Adipocyte (in vitro differentiated cells): ENCODE measurements at places on chromosomes 5 and 9.
A peak's percentile ranks its signal among the peaks of the same experiment; 100 is the strongest.

DNA sequence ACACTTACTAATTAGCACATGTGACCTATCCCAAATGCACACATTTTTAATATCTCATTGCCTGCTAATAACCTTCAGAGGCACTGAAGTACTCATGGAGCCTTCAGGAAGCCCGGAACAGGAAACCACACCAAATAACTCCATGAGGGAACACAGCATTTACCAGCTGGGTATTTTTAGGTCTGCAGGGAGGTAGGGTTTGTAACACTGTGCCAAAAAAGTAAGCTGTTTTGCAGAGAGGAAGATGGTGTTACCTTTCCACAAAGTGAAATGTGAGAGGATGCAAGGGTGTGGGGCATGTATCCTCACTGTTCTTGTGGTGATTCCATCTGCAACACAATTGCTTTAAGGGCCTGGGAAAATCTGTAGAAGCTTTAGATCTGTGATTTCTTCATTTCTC lies 64.4 kb downstream of the NUDT12 start:
- DNase-seq: no peak

DNA sequence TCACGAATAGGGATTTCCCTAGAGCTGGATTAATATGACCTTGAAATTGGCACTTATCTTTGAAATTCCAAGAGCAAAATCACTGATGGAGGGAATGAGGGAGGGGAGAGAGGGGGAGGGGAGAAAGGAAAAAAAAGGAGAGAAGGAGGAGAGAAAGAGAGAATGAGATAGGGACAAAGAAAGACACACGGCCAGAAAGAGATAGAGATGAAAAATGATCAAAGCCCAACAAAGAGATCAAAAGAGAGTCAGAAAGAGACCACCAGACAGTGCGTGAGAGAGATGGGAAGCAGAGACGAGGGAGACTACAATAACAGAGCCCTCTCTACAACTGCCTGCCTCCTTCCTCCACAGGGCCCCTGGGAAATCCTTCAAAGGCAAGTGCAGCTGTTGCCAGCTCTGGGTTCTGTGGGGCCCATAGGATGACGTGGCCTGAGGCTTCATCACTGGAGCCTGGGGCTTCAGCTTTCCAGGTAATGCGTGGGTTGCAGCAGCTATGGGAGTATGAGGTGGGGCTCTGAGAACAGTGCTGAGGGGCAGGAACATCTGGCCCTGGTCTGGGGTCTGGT lies 58.3 kb upstream of the SHB start:
- peak; percentile 7 for DNase-seq

DNA sequence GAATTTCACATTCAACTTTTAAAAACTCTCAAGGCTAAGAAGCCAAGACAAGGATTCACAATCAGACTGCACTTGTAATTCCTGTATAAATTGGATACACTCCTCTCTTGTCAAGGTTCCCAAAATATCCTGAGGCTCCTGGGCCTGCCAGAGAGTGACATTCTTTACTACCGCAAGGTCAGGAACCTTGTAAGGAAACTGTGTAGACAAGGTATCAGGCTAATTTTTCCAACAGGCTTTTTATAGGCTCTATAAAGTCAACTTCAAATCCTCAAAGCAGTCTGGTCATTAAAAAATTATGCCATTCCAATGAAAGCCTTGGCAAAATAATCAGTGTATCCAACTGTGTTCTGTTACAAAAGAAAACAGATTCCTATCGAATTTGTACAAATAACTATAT lies 15.5 kb upstream of the PAIP1 start:
- peak; percentile 54 for DNase-seq

- DNase-seq: no peak
Observed at GRCh38 chr9:89848060-89849040, 243.5 kb downstream of the GADD45G start.

DNA sequence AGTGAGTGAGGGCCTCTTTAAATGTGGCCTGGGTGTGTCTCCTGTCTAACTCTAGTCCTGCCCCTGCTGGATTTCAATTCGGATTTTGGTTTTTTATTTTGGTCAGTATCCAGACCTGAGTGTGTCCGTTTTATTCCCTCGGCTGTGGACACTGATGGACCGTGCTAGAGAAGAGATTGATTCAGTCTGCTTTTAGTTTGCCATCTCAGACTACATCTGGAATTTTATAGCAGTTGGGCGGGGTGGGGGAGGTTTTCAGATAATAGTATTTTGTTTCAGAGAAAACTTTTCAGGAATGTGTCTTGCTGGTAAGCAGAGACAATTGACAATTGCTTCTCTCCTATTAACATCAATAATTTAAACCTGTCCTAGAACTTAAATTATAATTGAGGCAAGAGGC lies 308.1 kb downstream of the ARHGAP26 start:
- DNase-seq: no peak

DNA sequence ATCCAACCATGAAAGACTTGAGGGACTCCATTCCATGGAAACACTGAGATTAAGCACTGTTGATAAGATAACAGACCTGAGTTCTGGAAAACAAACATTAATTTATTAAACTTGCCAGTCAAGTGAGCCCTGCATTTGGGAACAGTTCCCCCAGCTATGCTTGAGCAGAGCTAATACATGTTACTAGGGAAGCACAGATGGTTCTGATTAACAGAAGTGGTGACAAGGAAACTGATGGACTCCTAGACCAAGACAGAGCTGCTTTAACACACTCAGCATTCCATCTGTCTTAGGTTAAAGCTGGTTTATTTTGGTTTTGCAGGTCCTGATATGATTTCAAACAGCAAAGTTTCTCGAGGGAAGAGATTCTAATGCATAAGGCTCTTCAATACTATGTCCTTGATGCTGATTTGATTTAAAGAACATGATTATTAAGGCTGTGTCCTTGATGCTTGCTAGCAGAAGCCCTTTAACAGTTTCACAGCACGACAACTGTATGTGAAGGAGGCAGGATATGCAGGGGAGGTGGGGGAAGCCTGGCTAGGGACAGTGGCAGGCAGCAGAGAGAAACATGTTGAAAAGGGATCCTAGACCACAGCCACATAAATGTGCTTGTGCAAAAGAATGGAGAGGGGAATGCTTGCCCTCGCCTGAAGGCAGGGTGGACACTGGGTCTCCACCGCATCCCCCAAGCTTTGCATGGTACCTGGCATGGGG lies 66.2 kb downstream of the ACTBL2 start:
- peak; percentile 69 for DNase-seq

DNA sequence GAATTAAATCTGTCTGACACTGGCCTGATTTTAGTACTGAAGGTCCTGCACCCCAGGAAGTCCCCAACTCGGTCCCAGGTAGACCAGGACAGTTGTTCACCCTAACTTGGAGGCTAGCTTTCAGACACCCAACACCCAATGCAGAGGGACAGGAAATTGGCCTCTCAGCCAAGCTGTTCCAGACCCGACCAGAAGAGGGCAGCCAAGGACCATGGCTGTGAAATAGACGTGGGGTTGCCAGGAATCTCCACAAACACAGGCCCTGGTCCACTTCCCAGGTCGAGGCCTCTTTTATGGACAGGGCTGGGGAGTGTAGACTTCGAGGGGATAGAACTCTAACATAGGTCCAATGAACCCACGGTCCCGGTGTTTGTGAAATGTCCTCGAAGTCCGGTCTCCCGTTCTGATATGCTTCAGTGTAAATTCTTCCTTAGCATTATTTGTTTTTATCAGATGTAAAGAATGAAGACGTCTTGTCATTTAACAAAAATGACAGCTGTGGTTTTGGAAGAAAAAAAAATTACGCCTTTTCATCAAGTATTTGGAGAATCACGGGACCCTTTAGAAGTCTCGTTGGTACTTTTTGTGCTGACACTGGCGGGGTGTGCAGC lies 260.3 kb upstream of the ADAMTS16 start:
- DNase-seq: peak; percentile 15

DNA sequence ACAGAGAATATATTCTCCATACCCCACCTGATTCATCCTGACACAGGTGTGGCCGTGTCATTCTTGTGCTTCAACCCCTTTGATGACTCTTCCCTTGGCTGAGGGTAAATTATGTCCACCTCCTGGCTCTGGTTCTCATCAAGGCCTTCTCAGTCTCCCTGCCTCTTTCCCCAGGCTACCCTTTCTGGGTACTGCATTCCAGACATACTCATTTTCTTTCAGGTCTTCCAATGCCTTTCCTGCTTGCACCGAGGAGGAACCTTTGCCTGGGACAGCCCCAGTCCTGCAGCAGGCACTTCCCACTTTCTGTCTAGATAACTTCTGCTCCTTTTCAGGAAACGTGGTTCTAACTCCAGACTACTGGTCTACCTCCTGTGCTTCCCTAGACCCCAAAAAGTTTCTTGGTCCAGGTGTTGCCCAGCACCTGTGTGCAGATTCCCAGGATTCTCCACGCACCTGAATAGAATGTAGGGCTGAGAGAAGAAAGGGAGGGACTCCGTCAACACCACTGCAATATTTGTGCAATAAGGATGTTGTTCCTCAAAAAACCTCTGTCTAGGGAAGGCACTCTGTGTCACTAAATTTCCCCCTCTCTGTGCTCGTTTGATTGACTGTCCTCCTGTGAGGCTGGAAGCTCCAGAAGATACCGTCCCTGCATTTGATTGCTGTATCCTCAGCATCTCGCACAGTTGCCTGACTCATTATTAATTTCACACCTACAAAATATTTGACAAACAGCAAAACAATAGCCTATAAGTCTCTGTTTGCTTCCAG lies 255.4 kb upstream of the NFIL3 start:
- no peak for DNase-seq

- no peak for DNase-seq
Observed at GRCh38 chr5:60248901-60249300, 355.4 kb upstream of the PDE4D start.

DNA sequence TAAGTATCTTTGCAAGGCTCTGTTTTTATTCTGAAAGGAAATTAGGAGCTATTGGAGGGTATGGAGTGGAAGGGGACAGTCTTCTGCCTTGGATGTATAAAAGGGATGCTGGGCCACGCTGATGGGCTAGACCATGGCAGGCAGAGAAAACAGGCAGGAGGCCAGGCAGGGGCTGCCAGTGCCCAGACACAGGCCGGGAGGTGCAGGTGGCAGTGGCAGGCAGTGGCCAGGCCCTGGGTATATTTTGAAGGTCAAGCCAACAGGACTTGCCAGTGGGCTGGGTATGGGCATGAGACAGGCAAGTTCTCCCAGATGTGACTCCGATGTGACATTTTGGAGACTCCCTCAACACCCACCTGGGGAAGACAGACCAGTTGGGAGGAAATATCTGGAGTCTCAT lies 131.9 kb downstream of the KCNIP1 start:
- DNase-seq: no peak

DNA sequence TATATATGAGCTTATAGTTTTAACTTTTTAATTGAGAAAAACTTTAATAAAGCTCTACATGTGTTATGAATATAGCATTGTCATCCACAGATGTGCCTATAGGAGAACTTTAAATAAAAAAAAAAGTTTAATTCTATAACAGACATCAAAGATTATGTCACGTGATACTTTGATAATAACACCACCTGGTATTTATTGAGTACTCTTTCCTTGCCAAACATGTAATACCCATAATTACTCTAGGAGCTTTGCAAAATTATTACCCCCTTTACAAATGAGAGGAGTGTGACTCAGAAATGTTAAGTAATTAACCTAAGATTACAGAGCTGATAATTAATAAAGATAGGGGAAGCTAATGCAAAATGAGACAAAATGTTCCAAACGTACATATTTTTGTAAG lies 43.0 kb downstream of the ITGA2 start:
- DNase-seq: no peak

GRCh38 chr9:35839926-35840325 lies 10.9 kb downstream of the TMEM8B start:
- DNase-seq: no peak

GRCh38 chr9:96331236-96331947 lies 29.4 kb upstream of the HSD17B3 start:
- DNase-seq: no peak

- DNase-seq: no peak
Observed at GRCh38 chr5:139399501-139400121, 4.3 kb downstream of the SPATA24 start.

GRCh38 chr5:172777881-172778814 lies 7.2 kb upstream of the DUSP1 start:
- DNase-seq: peak; percentile 82

GRCh38 chr9:73402081-73403028 lies 250.7 kb downstream of the ANXA1 start:
- DNase-seq: no peak

DNA sequence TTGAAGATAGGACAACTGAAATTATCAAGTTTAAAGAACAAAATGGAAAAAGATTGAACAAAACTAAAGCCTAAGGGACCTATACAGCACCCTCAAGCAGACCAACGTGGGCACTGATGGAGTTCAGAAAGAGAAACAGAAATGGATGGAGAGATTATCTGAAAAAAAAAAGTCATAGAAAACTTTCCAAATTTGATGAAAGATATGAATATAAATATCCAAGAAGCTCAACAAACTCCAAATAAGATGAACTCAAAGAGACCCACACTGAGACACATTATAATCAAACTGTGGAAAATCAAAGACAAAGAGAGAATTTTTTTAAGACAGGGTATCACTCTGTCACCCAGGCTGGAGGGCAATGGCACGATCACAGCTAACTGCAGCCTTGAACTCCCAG lies 128.6 kb upstream of the PUM3 start:
- no peak for DNase-seq

DNA sequence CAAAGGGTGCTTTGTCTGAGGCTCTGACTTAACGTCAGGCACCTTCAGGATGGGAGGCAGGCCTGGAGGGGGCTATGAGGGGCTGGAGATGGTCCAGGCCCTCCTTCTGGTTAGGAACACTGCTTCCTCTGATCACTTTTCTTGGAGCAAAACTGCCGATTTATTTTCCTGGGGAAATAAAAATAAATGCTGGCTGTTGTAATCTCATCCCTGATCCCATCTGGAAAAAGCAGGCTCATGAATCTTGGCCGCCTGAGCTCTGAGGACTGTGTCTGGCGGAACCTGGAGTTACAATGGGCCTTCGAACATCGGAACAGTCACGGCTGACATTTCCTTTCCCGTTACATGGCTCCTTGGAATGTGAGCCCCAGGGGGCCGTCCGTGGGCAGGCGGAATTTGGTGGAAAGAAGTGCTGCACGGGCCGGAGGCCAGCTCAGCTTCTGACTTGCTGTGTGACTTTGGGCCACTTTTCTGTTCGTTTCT lies 157.8 kb downstream of the RGS3 start:
- peak; percentile 92 for DNase-seq

DNA sequence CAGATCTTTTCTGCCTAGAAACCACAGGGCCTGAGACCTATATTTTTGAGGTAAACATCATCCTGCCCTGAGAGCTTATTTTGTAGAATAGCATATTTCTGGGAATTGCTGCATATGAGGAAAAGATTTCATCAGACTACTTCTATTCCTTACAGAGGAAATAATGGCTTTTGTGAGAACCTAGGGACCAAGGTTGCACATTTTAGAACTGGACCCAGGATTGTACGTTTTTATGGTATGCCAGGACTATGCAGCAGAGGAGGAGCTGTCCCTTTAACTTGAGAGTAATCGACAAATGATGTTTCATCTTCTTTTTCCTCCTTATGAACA lies 2.2 kb upstream of the ALDH1A1 start:
- peak; percentile 41 for DNase-seq

- no peak for DNase-seq
Observed at GRCh38 chr9:1890816-1891215, 124.3 kb upstream of the SMARCA2 start.

- peak; percentile 67 for DNase-seq
Observed at GRCh38 chr9:108885643-108886348, 23.7 kb downstream of the ACTL7A start.

GRCh38 chr5:91280362-91281269 lies 102.5 kb downstream of the ARRDC3 start:
- DNase-seq: peak; percentile 97
